Activated T-helper 1 cell treated with Interleukin-2 at 50 U/mL for 16 hours (primary cell): ENCODE measurements at places on chromosomes 7 and 10.

DNA sequence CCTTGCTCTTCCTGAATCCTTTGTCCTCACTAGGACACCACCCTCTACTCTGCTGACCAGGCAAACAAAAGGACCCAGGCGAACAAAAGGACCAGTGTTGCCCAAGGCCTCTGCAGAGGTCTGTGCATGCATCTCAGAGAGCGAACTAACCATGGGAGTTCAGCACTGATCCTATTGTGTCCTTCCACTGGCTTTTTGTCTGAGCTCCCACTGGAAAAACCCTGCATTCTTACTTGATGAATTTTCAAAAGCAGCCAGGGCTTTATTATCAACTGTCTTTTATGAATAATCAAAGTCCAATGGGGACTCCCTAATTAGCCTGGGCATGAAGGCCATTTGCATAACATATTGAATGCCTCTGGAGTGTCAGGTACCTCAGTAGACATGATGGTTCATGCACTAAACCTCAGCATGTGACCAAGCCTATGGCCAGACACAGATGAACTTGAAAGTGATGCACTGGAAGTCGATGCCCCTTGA, 140.6 kb downstream of the KCNMA1 start:
- DNase-seq: no peak

GRCh38 chr7:6589829-6590644, at the start of gene INTS15:
INTS15 (plus strand) TSS chr7:6590021; CDS start chr7:6590284, 263 bp downstream.
- DNase-seq: peak; percentile 78

DNA sequence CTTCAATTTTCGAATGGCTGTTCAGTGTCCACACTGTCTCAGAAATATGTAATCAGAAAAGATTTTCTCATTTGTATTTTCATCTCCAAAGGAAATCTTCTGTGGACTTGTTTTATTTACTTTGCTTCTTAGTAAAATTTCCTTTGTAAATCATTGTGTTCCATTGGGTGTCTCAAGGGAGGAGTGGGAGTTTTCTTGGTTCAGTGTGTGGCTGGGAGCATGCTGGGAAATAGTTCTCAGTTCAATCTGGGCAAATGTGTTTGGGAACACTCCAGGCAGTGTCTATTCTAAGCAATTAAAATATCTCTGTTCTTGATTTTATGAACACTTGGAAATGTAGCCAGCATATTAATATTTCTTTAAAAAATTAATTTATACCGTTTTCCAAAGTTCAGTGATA, 1019.8 kb downstream of the CNTNAP2 start:
- no peak for DNase-seq

- DNase-seq: no peak
Observed at GRCh38 chr7:1671594-1672451, 1.7 kb downstream of the ELFN1 start.

GRCh38 chr7:7231000-7231399, 48.7 kb downstream of the C1GALT1 start:
- no peak for DNase-seq

GRCh38 chr7:3678314-3678810, 377.3 kb downstream of the SDK1 start:
- DNase-seq: no peak

- DNase-seq: no peak
Observed at GRCh38 chr10:133275684-133276092, 980 bp downstream of the ADAM8 start.

- no peak for DNase-seq
Observed at GRCh38 chr10:68959695-68960527, 3.9 kb downstream of the DDX21 start.

DNA sequence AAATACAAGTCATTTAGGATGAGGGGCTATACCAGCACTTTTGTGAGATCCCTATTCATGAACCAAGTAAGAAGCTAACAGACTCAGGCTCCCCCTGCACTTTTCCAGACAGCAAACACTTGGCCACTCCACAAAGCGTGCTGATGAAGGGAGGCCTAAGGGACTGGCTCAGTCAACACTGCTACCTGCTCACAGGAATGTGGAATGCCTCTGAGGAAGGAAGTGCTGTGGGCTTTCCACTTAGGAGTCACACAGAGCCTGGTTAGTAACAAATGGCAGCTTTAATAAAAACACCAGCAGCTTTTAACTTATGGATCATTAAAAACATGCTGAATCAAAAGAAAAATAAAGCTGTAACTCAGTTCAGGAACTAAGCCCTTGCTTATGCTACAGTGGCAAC, 15.0 kb downstream of the UROS start:
- DNase-seq: no peak

DNA sequence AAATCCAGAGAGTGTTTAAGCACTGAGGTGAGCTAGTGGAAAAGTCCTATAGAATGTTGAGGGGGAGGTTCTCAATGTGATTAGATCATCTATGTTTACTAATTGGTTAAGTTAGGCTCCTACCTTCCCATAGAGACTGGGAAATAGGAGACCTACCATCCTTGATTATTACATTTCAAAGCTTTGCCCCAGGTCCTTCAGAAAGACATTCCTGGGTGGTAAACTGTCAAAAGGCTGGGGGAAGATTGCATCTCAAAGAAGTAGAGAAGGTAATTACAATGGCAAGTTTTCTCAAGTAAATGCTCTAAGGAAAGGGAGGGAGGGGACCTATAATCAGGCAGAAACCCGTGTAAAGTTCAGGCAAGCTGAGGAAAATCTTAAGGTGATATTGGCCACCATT, 247.8 kb upstream of the SMIM30 start:
- DNase-seq: no peak

DNA sequence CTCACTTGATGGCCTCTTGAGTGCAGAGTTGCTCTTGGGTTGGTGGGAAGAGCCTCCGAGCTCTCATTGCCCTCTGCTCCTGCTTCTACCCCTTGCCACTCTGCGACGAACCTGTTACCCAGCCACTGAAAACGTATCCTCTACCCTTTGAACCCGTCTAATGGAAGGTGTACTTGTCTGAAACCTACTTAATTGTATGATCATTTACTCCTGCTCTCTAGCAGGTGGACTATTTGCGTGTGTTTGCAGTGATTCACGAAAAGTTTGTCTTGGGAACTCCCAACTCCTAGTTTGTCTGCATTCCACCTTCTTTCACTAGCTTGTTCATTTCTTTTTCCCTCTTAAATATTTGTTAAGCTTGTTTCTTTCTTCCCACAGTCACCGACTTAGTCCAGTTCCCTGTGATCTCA, 503 bp downstream of the CROT start:
- DNase-seq: no peak

DNA sequence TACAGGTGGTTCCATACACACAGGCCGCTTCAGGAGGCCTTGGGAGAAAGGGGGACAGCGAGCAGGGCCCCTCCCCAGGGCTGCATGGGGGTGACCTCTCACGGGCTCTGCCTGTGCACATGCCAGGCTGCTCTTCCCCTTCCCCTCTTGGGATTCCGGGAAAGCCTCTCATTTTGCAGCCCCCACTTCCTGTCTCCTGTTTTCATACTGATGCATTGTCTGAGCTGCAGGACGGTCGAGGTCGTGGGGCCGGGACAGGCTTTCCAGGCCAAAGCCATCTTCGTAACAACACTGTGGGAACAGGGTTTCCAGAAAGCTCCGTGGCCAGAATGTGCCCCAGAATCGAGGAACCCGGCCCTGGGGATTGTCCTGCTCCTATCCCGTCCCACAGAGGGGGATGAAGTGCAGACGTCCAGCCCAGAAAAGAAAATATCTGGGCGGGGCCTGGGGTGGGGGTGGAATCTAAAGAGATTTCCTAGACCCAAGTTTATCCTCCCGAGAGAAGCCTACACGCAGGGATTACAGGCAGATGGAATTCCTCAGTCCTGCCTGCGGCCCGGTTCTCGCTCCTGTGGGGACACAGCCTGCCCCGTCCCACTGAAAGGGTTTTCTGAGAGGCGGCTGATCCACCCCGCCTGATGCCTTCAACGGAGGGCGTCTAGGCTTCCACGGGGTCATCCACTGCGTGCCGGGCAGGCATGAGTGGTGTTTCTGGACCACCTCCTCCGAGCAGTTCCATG, 29.5 kb upstream of the DNAAF5 start:
- no peak for DNase-seq

GRCh38 chr10:47176206-47176902, 123.6 kb upstream of the GDF10 start:
- no peak for DNase-seq

- DNase-seq: no peak
Observed at GRCh38 chr10:110355922-110356627, 51.4 kb upstream of the SMNDC1 start.

DNA sequence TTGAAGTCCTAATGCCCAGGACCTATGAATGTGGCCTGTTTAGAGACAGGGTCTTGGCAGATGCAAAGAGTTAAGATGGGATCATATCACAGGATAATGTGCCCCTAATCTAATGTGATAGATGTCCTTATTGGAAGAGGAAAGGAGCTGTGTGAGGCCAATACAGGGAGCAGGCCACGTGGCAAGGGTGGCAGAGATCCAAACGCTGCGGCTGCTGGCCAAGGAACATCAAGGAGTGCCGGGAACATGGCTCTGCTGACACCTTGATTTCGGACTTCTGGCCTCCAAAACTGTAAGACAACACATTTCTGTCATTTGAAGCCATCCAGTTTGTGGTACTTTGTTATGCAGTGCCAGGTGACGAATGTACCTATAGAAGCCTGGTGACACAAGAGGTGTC, 37.7 kb upstream of the EZH2 start:
- DNase-seq: no peak

- DNase-seq: peak; percentile 39
Observed at GRCh38 chr10:47340608-47341170, 7.5 kb upstream of the RBP3 start.

- DNase-seq: no peak
Observed at GRCh38 chr10:30984563-30985328, 46.9 kb downstream of the ZNF438 start.

DNA sequence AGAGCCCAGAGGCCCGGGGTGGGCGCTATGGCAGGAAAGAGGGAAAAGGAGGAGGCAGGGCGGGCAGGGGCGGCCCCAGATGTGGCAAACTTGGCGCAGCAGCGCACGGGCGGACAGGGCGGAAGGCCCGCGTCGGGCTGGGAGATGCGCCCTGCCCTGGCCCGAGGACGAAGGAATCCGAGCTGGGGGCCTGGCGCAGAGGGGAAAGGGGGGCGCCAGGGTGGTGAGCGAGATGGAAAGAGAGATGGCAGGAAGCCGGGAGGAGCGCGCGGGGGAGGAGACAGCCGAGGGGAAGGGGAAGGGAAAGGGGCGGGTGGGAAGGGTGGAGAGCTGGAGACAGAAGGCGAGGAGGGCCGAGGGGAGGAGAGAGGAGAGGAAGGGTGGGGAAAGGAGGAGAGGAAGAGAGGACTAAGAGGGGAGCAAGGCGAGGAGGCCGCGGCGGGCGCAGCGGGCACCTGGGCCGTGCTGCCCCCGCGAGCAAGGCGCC, at the start of gene MARVELD1:
TSS of gene MARVELD1 (plus strand) at position 392 of the 487 bp plus-strand sequence. CDS start 147 bp downstream, outside the sequence.
- no peak for DNase-seq

DNA sequence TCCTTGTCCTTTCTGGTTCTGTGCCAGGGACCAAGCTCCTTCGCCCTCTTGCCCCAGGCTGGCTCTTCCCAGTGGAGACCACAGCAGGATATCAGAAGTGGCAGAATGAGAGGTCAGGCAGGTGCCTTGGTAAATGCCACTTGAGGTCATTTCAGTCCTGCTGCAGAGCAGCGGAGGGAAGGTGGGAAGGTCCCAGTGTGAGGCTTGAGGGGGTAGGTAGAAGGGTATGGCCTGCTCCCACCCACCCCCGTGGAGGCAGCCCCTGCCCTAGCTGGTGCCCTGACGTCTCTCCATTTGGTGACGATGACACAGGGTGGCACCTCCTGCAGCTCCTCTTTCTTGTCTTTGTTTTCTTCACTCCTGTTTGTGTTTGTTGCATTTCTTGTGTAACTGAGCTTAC, 538.8 kb downstream of the TCERG1L start:
- no peak for DNase-seq
